ENCODE measurements at places on chromosomes 4 and X.

DNA sequence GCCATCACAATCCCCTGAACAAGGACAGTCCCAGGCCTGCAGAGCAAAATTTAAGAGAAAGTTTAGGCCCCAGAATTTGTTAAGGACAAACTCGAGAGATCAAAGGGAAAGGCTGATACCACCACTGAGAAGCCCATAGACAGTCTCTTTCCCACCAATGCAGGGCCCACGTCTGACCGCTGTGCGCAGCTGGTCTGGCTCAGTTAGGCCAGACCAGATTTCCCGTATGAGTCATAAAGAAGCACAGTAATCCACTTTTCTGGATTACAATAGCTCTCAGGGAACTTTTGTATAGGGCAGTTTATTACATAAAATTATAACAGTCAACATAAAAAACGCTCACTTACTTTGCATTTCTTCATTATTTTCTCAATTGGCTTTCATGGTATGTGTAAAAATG, 259.5 kb downstream of the RCHY1 start:
- no peak overlapping the region for H3K4me3 ChIP-seq
- H3K27me3 ChIP-seq: no peaks in the 10 kb centered on the region
- DNase-seq: no peak
- H3K36me3 ChIP-seq: no peaks in the 10 kb centered on the region

- no peaks in the 10 kb centered on the region for H3K4me1 ChIP-seq
- no peaks in the 10 kb centered on the region for H3K36me3 ChIP-seq
- H3K4me3 ChIP-seq: no peak overlapping the region
- peak overlapping the region; percentile 79 for H3K27ac ChIP-seq
- peak; percentile 36 for DNase-seq
Observed at GRCh38 chr4:104416725-104417356, 77.9 kb downstream of the CXXC4 start.

- H3K4me1 ChIP-seq: no peaks in the 10 kb centered on the region
- H3K36me3 ChIP-seq: no peaks in the 10 kb centered on the region
- DNase-seq: no peak
- peak overlapping the region; percentile 7 for H3K4me3 ChIP-seq
Observed at GRCh38 chrX:153647461-153648357, 706 bp downstream of the DUSP9 start.

GRCh38 chrX:20217271-20217670, 49.4 kb downstream of the RPS6KA3 start:
- H3K27ac ChIP-seq: no peak overlapping the region
- no peak overlapping the region for H3K4me3 ChIP-seq
- no peaks in the 10 kb centered on the region for H3K27me3 ChIP-seq

DNA sequence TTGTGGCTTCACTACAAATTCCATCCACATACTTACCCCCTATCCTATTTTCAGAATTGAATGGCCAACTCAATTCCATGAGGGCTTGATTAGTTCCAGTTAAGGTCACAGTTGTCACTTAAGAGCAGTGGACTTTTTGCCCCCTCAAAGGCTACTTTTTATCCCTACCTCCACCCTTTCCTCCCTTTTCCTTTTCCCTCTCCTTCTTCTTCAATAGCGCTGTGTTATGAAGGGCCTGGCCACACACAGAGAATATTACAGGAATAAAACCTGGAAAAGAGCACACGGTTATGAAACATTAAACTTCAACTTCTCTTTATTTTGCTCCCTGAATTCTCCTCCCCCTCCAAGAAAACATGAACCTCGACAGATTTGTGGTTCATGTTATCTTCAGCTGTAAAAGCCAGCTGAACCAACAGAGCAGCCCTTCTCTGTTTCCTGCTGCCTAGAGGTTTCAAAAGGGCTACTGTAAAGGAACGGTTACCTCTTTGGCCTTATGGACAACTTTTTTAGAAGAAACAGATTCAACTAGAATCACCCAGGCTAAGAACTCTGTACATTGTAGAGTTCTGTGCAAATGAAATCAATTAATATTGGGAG, 87.0 kb upstream of the RPL34 start:
- H3K4me1 ChIP-seq: no peaks in the 10 kb centered on the region
- H3K27ac ChIP-seq: no peak overlapping the region
- peak; percentile 33 for DNase-seq
- no peak overlapping the region for H3K4me3 ChIP-seq
- H3K27me3 ChIP-seq: no peaks in the 10 kb centered on the region

- H3K27ac ChIP-seq: no peak overlapping the region
- H3K27me3 ChIP-seq: no peaks in the 10 kb centered on the region
- H3K36me3 ChIP-seq: no peaks in the 10 kb centered on the region
- no peak for DNase-seq
- H3K4me3 ChIP-seq: no peak overlapping the region
- H3K4me1 ChIP-seq: no peaks in the 10 kb centered on the region
Observed at GRCh38 chrX:129594781-129595180, 54.7 kb downstream of the OCRL start.

DNA sequence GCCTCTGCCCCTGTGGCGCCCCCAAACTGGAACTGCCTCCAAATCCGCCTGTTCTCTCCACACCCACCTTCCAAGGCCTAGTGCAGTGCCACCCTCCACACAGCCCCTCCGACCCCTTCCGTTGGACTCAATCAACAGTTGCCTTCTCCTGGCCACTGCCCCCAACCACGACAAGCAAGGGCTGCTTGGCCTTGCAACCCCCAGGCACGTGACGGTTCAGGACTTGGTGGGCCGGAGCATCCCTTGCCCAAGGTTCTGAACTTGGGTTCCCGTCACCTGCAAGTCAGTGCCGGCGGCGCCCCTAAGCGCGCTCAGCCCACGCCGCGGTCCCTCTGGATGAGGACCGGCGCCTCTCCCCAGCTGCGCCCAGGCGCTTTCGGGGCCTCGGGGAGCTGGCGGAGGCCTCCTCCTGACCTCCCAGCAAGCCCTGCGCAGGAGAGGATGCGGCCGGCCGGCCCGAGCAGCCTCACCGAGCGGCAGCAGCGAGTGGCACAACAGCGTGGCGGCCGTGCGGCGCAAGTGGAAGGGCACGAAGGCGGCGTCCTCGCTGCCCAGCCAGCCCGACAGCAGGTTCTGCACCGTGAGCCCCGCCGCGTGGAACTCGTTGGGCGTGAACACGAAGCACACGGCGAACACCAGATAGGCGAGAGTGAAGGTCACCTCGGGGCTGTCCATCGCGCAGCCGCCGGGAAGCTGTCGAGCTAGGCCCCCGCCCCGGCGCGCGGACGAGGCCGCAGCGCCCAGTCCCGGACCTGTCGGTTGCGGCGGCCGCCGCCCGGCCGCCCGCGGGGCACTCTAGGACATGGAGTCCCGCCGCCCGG, 750 bp downstream of the TMEM129 start:
- peak overlapping the region; percentile 87 for H3K4me3 ChIP-seq
- H3K4me1 ChIP-seq: peaks cover 22% of the 10 kb centered on the region
- peak overlapping the region; percentile 98 for H3K27ac ChIP-seq
- H3K27me3 ChIP-seq: no peaks in the 10 kb centered on the region
- no peaks in the 10 kb centered on the region for H3K36me3 ChIP-seq

- H3K4me1 ChIP-seq: no peaks in the 10 kb centered on the region
- H3K27ac ChIP-seq: no peak overlapping the region
- DNase-seq: no peak
Observed at GRCh38 chr4:3859571-3859970, 93.4 kb downstream of the ADRA2C start.

GRCh38 chrX:133726211-133726630, 259.2 kb downstream of the GPC3 start:
- no peaks in the 10 kb centered on the region for H3K27me3 ChIP-seq
- H3K4me3 ChIP-seq: no peak overlapping the region
- H3K27ac ChIP-seq: no peak overlapping the region
- H3K4me1 ChIP-seq: no peaks in the 10 kb centered on the region

- H3K27ac ChIP-seq: no peak overlapping the region
- H3K27me3 ChIP-seq: no peaks in the 10 kb centered on the region
- H3K4me1 ChIP-seq: no peaks in the 10 kb centered on the region
- H3K4me3 ChIP-seq: no peak overlapping the region
- DNase-seq: no peak
Observed at GRCh38 chr4:6282314-6282771, 12.7 kb downstream of the WFS1 start.

- no peaks in the 10 kb centered on the region for H3K27me3 ChIP-seq
- H3K4me3 ChIP-seq: no peak overlapping the region
- no peaks in the 10 kb centered on the region for H3K4me1 ChIP-seq
- H3K36me3 ChIP-seq: no peaks in the 10 kb centered on the region
Observed at GRCh38 chr4:69044247-69044646, 52.0 kb upstream of the UGT2B7 start.

DNA sequence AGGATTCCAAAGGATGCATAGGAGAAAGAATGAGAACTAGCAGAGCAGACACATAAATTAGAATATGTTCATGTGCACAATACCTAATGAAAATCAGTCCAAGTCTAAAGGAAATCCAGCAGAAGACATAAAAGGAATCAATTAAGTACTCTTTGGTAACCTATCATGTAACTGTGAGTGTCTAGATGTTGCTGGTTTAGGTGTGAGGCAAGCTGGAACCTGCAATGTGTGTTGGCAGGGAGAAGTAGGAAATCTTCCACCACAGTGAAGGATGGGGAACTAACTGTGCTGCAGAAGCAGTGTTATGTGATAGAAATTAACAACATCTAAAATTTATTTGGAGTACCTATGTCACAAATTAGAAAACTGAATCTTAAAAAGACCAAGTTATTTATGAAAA, 330.8 kb upstream of the DKK2 start:
- H3K27me3 ChIP-seq: no peaks in the 10 kb centered on the region
- H3K36me3 ChIP-seq: no peaks in the 10 kb centered on the region
- H3K4me3 ChIP-seq: no peak overlapping the region
- no peak for DNase-seq
- no peaks in the 10 kb centered on the region for H3K4me1 ChIP-seq

DNA sequence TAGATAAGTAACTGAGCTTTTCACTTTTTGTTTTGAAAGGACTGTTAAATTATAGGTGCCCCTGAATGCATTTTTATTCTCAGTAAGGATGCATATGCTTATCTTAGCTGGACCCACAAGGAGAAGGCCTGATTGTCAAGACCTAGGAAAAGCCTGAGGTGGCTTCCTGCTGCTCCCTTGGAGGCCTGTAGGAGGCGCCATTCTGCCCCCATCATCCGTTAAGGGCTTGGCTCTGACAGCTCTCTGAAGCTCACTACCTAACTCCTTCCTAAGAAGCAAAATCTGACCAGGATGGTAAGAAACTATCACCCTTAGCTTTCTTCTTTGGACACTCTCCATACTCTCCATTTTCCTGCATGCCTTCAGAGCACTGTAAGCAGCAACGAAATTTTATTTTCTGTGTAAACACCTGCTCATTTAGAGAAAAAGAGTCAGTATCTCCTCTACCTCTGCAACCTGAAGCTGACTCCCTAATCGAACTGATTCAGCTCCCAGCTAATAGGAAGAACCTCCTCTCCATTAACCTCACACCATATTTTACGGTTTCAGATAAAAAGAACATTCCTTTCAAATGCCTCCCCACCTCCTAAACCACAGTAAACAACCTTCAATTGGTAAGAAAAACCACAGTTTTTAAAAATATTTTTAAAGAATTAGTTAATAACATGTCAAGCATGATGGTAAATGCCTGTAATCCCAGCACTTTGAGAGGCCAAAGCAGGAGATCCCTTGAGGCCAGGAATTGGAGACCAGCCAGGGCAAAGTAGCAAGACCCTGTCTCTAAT, 73.4 kb upstream of the EDNRA start:
- no peak for DNase-seq
- H3K36me3 ChIP-seq: no peaks in the 10 kb centered on the region

GRCh38 chr4:150382028-150382427, 199.9 kb upstream of the MAB21L2 start:
- no peaks in the 10 kb centered on the region for H3K36me3 ChIP-seq
- no peak for DNase-seq
- no peaks in the 10 kb centered on the region for H3K4me1 ChIP-seq
- H3K27ac ChIP-seq: no peak overlapping the region
